ENCODE measurements at places on chromosomes 7 and 10.

DNA sequence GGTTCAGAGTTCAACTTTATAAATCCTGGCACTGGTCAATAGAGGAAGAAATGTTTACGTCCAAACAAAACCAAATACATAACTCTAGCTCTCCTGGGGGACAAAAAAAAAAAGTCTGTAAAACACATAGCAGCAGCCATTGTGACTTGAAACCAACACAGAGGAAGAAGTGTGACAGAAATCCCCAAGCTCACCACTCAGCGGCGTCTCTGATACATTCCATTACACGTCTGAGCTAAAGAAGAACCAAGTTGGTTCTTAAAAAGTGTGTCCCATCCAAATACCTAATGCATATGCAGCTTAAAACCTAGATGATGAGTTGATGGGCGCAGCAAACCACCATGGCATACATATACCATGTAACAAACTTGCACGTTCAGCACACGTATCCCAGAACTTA, 58.3 kb upstream of the NANOS1 start:
- no peak for DNase-seq

DNA sequence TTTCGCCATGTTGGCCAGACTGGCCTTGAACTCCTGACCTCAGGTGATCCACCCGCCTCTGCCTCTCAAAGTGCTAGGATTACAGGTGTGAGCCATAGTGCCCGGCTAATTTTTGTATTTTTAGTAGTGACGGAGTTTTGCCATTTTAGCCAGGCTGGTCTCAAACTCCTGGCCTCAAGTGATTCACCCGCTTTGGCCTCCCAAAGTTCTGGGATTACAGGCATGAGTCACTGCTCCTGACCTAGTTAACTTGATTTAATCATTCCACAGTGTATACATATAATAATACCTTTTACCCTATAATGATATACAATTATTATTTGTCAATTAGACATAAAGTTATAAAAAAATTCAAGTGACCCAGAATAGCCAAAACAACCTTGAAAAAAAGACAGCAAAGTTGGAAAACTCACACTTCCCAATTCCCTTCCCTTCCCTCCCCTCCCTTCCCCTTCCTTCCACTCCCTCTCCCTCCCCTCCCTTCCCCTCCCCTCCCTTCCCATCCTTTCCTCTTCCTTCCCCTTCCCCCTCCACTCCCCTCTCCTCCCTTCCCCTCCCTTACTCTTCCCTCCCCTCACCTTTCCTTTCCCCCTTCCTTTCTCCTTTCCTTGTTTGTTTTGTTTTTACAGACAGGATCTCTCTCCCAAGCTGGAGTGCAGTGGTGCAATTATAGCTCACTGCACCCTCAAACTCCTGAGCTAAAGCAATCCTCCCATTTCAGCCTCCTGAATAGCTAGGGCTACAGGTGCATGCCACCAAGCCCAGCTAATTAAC, 14.8 kb upstream of the ZMIZ2 start:
- DNase-seq = no peak

DNA sequence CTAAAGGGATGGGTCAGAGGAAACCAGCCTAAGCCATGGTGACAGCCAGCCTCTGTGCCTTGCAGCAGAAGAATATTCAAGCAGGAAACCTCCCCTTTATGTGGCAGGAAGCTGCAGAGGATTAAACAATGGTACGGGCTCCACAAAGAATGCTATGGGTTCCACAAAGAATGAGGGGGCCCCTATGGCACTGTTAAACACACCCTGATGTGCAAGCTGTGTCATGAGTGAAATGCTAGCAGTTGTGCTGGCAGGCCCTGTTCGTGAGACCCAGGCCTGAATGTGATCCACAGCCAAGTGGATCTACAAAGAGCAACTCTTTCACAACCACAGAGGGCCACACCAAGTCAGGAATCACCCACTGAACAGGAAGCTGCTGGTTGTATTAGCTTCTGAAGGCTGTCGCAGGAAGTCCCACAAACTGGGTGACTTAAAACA, 68.9 kb downstream of the MYOF start:
- DNase-seq = no peak

- DNase-seq = no peak
Measured at GRCh38 chr10:70563230-70563629, 39.3 kb downstream of the PRF1 start.

DNA sequence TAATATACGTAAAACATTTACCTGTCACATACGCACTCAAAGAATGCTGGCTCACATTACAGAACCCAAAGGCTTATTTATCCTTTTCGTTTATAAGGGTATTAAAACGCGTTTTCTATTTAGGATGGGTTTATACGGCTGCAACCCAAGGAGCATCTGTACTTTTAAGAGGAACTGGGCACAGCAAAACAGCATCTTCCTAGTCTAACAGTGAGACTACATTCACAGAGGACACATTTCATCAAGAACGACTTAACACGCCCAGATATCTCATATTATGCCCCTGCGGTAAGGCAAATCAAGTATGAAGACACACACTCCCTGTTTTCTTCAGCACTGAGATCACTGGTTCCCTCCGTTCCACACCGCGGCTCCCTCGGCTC, 533 bp upstream of the DMTF1 start:
- DNase-seq = no peak

Data from occipital lobe (tissue), 3 donors.